ENCODE measurements at places on chromosomes 11 and 22. TPM values are rescaled to one million over a fixed set of nuclear protein-coding genes. Genes with fewer than 3 reads are reported as not detected.

The FGF4 gene
- not detected for total RNA-seq

GRCh38 chr11:83713708-83714107 lies 427.5 kb upstream of the CCDC90B start:
- H3K36me3 ChIP-seq = no peaks in the 10 kb centered on the region
- H3K27ac ChIP-seq = no peak overlapping the region
- no peak overlapping the region for H3K4me3 ChIP-seq
- DNase-seq = no peak
- H3K27me3 ChIP-seq = no peaks in the 10 kb centered on the region

GRCh38 chr11:63476618-63477017 lies 14.3 kb downstream of the PLAAT5 start:
- H3K27me3 ChIP-seq = no peaks in the 10 kb centered on the region
- no peak overlapping the region for H3K27ac ChIP-seq
- H3K4me3 ChIP-seq = no peak overlapping the region
- H3K36me3 ChIP-seq = no peaks in the 10 kb centered on the region

DNA sequence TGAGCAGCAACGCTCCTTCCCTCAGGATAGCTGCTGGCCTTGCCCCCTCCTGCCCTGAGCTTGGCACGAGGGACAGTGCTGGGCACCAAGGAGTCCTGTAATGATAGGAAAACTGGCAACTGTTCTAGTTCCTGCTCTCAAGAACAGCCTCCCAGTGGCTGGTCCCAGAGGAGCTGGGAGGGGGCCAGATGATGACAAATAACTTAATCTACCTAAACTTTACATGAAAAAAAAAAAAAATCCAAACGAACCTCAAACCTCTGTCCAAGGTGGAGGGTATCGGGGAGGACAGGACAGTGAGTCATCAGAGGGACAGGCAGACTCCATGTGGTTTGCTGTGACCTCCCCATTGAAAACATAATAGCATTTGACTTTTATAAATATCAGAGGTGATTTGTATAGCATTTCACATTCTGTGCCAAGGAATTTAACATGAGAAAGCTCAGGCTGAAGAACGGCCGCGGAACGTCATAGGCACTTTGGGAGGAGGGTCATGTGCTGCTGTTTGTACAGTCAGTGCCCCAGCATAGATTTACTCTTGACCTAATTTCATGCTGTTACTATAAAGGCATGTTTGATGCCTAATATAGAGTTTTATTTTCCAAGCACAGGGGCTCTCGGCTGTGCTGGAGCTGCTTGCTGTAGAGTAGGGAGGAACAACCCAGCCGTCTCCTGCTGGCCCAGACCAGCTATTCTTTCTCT lies 98.2 kb upstream of the NNMT start:
- DNase-seq = no peak
- H3K4me1 ChIP-seq = peaks cover 72% of the 10 kb centered on the region
- H3K36me3 ChIP-seq = peaks cover 9% of the 10 kb centered on the region
- H3K27me3 ChIP-seq = no peaks in the 10 kb centered on the region
- H3K27ac ChIP-seq = peak overlapping the region; percentile 88

Data from upper lobe of left lung (tissue), 6 donors.